ENCODE measurements at places on chromosomes 7 and 10.

DNA sequence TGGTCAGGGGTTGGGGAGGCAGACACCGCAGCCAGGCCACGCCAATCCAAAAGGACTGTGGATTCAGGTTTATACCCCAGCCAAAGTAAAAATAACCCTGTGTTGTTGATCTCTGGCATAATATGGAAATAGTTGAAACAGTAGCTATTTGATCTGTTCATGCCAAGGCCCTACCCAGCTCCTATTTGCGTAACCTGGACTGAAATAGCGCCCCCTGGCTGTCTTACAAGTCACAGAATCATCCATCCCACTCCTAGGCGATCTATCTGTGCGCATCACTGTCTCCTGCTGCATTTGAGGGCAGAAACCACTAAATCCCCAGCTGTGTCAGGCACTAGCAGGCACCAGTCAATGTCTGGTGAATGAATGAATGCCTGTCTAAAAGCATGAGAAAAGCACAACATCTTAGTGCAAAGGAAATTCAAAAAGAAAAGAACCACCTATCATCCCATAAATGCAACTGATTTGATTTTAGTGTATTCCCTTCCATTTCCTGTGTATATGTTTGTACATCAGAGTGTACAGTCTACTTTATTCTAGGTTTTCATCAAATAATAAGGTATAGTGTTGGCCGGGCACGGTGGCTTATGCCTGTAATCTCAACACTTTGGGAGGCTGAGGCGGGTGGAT is 160.0 kb downstream of the SLIT1 start:
- peak; percentile 83 for DNase-seq

GRCh38 chr10:4195213-4195612 is 410.2 kb upstream of the KLF6 start:
- no peak for DNase-seq

DNA sequence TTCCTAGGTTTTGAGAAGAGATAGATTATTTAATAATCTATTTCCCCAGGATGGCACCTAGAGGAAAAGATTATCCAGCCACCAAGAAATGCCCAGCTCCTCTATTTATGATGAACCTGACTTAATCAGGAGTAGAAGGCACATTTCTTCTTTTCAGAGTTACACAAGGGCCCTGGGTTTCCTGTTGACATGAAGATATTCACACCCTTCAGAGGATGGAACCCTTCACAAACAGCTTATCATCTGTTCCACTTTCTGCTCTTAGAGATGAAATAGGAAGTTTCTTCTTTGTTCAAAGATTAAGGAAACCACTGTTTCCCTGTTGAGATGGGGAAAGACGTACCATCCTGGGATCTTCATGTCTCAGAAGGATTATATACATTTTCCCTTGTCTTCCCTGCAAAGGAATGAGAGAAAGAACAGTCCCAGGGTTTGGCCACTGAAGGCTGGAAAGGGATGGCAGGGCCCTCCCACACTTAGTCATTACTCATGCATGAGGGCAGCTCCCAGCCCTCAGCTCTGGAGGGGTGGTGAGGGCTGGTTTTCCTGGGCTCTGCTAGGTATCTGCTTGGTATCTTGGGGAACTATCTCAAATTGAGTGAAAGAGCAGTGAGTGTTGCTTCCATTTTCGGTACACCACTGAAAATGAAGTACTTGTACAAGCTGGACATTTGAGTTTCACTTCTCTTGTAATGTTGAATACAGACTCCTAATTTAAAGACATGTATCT is 64.0 kb downstream of the MTPAP start:
- peak; percentile 30 for DNase-seq

- no peak for DNase-seq
Observed at GRCh38 chr7:125396466-125397151, 467.0 kb upstream of the POT1 start.

DNA sequence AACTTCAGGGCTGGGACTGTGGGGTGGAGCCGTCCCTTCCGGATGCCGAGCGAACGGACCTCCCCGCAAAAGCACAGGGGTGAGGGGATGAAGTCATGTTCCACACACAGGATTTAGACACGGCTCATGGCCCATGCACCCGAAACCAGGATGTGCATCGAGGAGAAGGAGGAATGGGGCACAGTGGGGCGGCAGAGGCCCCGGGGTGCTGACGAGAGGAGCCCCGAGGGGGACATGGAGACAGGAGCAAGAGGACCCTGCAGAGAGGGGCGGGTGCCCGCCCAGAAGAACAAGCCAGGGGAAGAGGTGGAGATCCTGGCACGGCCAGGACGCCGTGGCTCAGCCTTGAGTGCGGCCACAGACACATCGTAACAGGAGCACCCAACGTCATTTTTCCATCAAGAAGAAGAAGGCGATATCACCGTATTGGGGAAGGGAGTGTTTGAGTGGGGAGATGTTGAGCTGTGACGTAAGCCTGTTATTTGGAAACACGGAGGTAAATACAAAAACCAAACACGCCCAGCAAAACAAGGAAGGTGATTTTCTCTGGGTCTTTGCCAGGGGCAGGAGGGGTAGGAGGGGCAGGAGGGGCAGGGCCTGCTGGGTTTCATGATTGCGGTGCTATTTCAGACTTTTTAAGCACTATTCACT is 25.3 kb upstream of the FOXL3 start:
- DNase-seq = no peak

- DNase-seq = no peak
Observed at GRCh38 chr10:71512761-71513539, 116.2 kb downstream of the CDH23 start.

GRCh38 chr7:16353226-16353625 is 68.1 kb downstream of the CRPPA start:
- DNase-seq = no peak

All from Ammon's horn (tissue), 1 donor.